ENCODE measurements at places on chromosomes 12 and 14.

DNA sequence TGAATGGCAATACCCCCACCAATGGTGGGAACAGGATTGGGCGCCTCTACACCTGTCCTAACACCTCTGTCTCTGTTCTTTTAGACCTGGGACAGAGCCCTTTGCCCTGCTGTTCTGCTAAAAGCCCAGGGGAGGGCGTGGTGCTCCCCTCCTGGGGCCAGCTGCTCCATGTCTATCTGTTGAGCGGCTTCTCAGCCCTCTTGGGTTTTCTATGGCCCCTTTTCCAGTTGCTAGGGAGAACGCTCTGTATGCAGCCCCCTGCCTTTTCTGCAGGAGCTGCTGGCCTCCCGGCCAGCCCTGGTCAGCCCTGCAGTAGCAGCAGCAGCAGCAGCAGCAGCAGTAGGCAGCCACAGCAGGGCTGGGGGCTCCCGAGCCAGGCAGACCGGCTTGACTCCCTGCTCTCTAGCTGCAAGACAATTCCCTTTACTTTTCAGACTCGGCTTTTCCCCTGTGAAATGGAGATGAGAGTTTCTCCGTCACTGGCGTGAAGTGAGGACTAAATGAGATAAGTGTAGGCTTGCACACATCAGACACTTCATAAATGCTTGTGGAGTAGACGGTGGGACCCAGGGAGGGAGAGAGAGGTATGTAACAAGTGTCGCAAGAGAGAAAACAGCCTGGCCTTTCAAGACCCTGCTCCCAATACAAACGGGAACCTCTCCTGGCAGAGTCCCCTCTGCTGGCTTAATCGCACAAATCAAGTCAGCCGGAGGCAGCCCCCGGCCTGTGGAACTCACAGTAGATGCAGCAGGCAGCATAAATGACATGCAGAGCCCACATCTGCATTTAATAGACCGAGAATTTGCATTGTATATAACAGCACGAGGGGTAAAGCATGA, 1.0 kb downstream of the RTL1 start:
- no peak for DNase-seq

DNA sequence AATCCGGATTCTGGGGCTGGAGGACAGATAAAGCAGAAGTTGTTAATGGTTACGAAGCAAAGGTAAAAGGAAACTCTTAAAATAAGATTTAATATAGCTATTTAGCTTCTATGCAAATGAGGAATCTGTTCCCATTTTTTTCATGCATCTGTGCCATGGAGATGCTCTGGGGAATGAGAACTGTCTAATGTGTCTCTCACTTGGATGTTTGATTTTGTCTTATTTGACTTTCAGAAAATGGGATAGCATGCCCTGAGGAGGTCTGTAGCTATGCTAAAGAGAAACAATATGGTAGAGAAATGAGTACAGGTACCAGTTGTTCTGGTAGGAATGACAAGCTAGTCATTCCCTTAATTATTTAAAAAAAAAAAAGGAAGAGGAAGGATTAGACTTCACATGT, 24.3 kb downstream of the C12orf76 start:
- no peak for DNase-seq

GRCh38 chr14:103443111-103443510, 57.9 kb downstream of the MARK3 start:
- DNase-seq = no peak

DNA sequence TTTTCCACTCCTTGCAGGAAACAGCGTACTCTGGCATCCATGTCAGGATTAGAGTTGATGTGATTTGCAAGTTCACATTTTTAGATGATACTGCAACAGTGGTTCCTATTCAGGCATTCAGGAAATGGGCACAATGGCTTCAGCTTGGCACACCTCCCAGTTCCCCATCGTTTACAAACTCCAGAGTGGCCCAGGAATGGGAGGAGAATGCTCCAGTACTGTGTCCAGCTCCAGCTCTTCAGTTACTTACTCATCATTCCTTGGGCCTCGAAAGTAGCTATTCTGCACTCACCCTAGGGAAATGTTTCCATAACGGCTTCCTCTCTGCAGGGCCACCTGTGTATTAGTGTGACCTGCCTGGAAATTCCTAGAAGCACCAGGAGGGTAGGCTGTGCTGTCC, 239.7 kb upstream of the RGS6 start:
- no peak for DNase-seq
